ENCODE measurements at places on chromosomes 11 and 22.

DNA sequence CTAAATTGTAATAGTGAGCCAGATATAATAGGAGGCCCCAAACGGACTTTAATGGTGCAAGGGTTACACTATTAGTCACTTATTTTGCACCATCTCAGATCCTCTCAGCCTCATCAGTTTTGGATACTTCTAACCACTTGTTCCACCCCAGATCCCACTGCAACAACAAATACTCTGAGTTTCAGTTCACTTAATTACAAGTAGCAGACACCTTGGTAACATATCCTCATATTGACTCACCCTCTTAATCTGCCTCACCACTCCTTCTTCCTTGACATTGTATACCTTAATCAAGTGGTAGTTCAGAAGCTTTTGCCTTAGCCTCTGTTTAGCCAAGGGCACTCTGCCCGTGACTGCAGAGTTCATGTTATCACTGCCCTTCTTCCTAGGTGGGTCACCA, 256.1 kb upstream of the UBASH3B start:
- no peak for DNase-seq

DNA sequence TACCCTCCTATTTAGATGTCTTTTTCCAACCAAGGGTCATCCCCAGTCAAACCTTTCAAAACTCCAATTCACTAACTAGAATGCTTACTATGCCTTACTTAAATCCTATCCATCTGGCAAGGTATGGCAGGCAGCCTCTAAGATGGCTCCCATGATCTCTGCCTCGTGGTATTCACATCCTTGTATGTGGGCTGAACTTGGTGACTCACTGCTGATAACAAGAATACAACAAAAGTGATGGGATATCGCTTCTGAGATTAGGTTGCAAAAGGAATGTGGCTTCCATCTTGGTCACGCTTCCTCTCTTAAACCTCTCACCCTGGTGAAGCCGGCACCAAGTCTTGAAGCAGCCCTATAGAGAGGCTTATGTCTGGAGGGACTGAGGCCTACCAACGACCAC, 29.6 kb upstream of the UPB1 start:
- peak; percentile 62 for DNase-seq

DNA sequence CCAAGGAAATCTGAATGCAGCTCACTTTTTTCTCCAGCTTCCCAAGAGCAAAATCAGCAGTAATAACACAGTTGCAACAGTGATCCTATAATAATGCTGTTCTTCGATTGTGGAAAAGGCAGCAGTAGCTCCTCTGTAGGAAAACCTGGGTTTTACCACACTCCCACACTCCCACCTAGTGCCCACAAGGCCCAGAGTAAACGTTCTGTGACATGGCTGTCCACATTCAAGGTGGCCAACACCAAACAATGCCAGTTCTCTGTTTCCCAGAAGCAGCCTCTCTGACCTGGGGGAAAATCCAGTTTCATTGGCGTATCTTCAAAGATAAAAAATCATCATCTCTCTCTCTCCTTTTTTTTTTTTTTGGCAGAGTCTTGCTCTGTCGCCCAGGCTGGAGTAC, 40.2 kb downstream of the WT1 start:
- DNase-seq = no peak

DNA sequence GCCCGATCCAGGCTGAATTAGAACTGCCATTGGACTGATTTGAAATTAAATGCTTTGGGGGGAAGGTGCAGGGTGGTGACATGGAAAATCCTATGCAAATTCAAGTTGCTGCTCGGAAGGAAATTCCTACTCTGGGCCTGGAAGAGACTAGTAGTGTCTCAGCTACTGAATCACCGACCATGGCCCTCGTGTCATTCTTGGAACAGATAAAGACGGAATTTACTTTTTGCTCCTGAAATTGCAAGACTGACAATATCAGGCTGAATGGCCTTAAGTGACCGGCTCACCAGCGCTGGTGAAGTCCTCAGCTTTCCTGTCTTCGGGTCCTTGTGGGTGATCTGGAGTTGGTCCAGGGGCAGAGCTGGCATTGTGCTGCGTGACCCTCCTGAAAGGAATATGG, 6.1 kb downstream of the ASCC2 start:
- no peak for DNase-seq

- DNase-seq = no peak
Measured at GRCh38 chr22:36435516-36436415, 45.7 kb downstream of the TXN2 start.

DNA sequence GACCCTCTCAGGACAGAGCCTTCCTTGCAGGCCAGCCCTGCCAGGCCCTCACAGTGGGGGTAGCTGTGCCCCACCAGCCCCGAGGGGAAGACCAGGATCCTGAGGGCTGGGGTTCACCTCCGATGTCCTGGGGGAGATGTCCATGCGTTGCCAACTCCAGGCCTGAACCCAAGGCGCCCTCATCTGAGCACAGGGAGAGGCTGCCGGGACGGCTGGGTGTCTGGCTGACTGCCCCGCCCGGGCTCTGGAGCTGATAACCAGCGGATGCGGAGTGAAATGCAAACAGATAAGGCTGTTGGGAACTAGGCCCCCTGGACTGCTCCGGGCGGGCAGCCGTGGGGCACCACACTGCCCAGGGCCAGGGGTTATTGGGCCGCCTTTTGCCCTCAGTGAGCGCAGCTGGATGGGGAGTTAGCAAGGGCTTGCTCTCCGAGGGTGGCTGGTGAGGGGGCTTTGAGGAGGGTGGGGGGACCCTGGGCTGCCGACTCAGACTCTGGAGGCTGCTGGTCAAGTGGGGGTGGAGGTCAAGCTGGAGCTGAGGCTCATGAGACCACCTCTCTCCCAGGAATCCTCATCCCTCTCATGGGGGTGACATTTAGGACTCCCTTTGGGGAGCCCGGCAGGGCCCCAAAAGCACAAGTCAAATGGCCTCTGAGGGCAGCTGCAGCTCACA, 5.6 kb upstream of the MUC6 start:
- no peak for DNase-seq

DNA sequence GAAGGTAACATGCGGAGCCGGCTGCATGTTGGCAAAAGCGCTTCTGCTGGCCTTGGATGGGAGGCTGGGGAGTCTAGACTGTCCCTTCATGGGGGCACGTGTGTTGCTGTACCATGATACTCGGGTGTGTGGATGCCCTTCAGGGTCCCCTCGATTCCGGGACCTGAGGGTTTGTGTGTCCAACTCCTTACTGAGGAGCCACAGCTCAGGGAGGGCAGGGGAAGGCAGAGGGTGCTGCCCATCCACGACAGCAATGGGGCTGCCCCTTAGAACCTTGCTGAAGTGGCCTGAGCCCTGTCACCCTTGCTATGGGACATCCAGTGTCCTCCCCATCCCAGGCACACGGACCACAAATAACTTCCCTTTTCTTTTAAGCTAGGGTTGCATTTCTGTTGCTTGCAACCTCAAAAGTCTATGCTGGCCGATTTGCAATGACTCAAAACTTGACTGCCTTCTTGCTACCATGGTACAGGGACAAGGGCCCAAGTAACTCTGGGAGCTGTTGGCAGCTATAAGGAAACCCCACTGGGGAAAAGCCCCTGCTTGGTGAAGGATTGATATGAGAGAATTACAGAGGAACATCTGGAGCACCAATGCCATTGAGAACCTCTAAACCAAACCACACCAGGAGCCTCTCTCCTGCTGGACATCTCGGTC, 43.8 kb downstream of the RTL6 start:
- DNase-seq = no peak

- no peak for DNase-seq
Measured at GRCh38 chr11:12636871-12637410, 37.3 kb upstream of the TEAD1 start.

- no peak for DNase-seq
Measured at GRCh38 chr11:45023065-45023365, 72.3 kb upstream of the TP53I11 start.
